GOT3 (cell line): ENCODE measurements at places on chromosomes 3 and 15.

GRCh38 chr15:78492872-78493271 is 14.5 kb upstream of the HYKK start:
- no peak for DNase-seq

DNA sequence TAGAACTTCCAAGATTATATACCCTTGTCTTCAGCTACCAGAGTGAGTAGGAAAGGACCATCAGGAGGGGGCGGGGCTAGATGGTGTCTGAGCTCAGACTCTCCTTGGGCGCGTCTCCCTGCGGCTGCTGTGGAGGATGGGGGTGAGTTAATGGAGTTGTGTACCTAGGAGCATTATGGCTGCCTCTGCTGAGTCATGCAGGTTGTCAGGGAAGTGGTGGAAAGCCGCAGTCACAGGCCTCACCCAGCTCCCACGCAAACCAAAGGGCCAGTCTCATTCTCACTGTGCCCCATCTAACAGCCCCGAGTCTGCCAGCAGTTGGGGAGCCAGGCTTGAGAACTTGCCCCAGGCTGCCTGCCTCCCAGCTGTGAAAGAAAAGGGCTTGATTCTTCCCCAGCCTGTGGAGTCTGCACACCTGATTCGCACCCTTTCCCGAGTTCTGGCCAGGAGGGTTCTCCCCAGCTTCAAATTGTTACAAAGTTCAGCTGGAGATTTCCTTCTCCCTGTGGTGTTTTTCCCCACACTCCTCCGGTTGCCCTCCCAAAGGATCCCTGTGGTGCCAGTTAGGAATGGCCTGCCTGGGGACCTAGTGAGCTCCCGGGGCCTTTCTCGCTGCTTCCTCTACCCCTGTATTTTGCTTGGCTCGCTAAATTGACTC is 143.3 kb downstream of the HCN4 start:
- DNase-seq = no peak

DNA sequence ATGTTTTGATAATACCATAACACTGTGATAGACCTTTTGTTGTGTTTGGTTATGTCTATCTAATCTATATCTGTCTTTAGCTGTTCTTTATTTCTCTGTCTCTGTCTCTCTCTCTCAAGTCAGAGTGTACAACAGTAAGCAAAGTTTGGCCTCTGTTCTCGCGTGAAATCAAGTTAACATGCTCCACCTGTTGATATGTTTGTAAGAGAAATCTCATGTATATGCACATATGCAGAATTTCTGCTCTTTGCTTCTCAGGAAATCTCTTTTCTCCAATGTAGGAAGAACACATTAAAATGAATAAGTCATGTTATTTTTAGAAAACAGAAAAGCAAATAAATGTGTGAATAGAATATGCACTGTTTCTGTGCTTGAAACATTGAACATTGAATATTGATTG is 425.5 kb upstream of the SEMA6D start:
- no peak for DNase-seq

DNA sequence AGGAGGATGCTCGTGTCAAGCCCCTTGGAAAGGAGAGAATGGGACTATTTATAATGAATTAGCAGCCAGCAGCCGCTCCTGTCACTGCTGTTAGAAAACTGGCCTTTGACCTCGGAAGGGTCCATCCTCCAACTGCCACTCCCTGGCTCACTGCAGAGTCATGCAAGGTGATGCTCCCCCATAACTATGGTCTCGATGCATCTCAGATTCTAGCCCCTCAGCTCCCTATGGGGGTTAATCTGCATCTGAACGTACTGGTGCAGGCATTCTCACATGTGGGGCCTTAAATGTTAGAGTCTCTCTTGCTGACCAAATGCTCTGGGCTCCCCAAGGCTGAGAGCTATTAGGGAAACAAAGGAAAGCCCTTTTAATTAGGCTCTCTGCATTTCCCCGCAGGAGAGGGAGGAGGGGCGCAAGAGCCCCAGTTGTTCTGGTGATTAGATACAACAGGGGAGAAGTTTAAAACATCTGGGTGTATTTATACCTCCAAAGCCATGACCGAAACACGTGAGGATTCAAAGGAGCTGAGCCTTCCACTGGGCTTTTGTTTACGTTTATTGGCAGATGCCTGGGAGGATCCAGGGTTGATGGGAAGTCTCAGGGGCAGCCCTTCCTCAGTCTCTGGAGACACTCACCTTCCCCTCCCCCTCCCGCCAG is 182.5 kb downstream of the OPA1 start:
- DNase-seq = no peak

DNA sequence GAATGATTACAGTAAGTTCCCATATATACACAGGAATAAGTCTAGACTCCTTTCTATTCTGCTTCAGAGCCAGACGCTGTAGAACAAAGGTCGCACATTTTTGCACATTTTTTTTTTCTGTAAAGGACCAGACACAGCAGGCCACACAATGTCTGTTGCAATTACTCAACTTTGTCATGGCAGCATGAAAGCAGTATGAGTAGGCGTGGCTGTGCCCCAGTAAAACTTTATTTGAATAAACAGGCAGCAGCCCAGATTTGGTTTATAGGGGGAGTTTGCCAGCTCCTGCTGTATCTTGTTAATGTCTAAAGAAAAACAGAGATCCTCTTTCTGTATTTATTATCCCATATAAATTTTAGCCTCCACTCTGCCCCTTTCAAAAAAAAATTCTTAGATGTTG is 708.3 kb downstream of the FHIT start:
- no peak for DNase-seq

DNA sequence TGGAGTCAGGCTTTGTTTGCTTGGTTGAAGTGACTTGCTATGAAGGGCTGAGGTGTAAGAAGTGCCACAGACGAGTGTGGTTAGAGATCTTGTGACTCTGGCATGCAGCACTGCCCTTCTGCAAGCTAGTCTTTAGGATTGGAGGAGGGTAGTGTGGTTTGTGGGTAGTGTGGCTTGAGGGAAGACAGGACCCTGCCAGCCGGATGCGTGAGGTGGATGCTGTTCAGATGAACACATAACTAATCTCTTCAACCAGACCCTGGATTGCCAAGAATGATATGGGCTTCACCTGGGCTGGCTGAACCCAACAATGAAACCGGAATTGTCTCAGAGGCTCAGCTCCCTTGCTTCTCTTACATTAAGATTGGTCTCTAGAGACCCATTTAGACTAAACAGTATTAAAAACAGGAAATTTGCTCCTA is 32.7 kb downstream of the STARD9 start:
- no peak for DNase-seq

DNA sequence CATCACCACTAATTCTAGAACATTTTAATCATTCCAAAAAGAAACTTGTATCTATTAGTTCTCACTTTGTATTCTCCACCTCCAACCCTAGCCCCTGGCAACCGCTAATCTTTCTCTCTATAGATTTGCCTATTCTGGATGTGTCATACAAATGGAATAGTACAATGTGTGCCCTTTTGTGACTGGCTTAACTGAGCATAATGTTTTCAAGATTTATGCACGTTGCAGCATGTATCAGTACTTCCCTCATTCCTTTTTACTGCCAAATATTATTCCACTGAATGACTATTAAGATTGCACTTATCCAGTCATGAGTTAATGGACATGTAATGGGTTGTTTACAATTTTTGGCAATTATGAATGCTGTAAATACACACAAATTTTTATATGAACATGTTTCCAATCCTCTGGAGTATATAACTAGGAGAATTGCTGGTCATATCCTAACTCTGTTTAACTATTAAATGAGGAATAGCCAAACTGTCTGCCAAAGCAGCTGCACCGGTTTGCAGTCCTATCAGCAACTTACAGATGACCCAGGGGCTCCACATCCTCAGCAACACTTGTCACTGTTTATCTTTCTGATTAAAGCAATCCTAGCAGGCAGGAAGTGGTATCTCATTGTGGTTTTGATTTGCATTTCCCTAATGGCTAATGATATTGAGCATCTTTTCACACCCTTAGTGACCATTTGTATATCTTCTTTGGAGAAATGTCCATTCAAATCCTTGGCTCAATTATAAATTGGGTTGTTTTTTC is 42.9 kb downstream of the DCUN1D1 start:
- no peak for DNase-seq

- DNase-seq = no peak
These were observed 137.6 kb upstream of the CMC1 start for GRCh38 chr3:28103861-28104260.

GRCh38 chr3:31495971-31496665 is 36.6 kb upstream of the STT3B start:
- no peak for DNase-seq

DNA sequence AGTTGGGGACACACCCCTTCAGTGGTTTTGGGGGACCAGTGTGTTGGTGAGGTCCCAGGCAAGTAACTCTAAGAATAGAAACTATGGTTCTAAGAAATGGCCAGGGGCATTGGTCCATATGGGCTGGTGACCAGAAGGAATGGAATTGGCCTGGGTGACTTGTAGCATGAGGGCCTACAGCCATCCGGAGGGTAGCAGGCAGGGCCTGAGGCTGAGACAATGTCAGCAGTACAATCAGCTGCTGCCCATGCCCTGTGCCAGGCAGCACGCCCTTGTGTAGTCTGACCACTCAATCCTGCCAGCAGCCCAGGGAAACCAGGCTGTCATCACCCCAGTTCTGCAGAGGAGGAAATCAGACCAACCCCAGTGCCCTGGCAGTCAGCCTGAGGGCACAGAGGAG is 100.6 kb downstream of the DNAJB8 start:
- no peak for DNase-seq

GRCh38 chr3:135740211-135740610 is 225.3 kb upstream of the PPP2R3A start:
- no peak for DNase-seq
